ENCODE measurements at places on chromosomes 2 and 18. TPM values are rescaled to one million over a fixed set of nuclear protein-coding genes. Genes with fewer than 3 reads are reported as not detected.

DNA sequence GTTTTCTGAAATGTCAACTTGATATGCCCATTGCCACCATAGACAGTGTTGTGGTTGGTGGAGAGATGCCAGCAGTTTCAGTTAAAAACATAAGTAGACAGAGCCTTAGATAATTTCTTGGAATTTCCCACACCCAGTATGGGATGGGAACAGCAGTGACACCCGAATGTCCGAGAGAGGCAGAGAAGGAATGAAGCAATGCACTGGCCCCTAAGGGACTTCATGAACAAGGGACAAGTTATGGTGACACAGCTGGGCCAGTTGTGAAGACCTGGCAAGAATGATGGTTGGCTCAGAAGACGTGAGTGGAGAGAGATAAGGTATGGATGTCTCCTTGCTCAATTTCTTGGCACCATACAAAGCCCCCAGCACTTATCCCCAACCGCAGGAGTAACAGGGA, 165.2 kb upstream of the APCDD1 start:
- DNase-seq: no peak

DNA sequence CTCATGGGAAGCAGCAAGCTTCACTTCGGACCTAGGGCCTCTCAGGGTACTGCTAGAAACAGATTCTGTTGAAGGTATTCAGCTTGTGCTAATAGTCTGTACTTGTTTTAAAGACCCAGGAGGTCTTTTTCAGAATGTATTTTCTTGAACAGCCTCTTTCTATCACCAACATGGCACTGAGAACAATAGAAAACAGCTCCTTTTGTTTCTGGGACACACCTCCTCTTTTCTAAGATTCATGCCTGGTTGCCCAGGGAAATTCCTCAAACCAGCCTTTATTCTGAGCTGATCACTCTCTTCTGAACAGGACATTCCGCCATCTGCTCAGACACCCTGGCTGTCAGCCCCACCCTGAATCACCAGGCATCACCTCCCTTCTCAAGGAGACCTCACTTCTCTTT, 389.6 kb downstream of the TGIF1 start:
- DNase-seq: no peak

DNA sequence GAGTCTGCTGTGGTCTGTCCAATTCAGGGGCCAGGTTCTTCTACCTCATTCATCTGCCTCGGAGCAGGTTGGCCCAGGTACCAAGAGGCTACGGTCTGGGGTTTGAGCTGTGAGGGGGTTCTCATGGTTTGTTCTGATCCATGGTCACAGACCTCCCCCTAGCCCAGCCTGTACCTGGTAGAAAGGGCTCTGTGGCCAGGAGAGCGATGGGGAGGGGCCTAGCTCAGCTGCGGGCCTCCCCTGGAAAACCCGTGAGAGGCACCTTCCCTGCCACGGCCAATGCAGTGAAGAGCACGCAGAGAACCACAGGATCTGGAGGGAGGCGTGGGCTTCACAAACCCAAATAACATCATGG, 19.6 kb upstream of the ALLC start:
- no peak for DNase-seq

DNA sequence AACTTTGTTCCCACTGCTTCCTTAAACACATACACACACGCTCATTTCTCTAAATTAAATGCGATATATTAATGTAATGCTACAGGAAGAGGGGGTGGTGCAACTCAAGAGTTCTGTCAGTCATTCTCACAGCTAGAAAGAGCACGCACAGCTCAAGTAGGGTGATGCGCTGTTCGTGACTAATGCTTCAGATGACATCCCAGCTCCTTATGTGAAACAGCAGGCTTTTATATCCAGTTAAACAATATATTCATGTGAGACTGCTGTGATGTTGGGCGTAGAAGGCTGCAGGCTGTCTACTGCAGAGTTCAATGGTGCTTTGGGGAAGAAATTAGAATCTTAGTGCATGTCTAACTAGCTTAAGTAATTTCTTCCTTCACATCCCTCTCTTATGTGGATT, 912.6 kb upstream of the FSHR start:
- DNase-seq: no peak

DNA sequence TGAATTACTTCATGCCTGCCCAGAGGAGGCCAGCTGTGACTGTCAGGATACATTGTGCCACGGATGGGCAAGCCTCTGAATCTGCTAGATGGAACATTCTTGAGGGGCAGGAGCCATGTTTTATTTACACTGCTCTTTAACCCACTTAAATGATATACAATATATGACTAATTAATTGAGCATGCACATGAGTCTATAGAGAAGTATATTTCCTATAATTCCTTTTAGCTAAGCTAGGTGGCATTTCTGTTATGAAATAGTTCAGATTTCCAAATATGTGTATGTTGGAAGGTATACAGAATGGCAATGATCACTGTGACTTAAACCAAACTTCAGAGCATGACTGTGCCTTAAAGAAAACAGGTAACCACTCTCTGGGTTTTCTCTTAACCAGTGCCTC, 131.7 kb downstream of the RAB3GAP1 start:
- DNase-seq: no peak

DNA sequence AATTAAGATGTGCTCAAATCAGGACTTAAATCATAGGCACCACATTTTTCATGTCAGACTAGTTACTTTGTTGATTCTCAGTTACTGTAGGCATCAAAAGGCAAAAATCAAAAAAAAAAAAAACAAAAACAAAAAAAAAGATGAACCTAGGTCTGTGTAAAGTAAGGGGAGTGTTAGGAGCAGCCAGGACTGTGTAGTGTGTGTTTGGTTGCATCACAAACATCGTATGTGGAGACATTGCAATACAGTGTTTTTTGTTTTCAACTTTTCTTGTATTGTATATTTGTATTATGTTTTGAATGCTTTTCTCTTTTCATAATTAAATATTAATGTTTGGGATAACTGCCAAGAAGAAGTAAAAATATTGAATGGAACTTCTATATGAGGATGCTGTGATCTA, 82.1 kb downstream of the ACSL3 start:
- no peak for DNase-seq

DNA sequence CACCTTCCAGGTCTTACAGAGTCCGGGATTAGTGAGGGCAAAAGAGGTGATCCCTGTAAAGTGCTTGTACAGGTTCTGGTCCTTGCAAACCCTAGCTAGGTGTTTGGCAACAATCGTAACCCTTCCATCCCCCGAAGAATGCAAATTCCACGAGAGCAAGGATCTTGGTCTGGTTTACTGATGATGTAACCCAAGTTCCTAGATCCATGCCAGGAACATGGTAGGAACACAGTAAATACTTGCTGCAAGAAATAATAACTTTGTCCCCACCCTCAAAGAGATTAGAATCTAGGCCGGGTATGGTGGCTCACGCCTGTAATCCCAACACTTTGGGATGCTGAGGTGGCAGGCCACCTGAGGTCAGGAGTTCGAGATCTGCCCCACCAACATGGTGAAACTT, 6.8 kb upstream of the NEU2 start:
- no peak for DNase-seq

DNA sequence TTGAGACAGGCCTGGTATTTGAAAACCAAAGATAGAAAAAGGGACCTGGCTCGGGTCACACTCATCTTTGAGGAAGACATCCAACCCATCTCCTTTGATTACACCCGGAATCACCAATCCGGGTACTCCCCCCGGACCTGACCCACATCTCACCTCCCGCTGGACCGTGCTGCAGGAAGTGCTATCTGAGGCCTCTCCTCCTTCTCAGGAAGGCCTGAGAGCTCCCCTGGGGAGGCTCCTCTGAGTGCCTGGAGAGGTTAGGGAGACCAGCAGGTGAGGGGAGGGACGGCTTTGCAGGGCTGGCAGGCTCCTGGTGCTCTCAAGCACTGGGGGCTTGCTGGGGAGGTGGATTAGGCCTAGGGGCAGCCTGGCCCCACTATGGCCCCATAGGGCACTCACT, 170.9 kb downstream of the ACKR3 start:
- DNase-seq: no peak

DNA sequence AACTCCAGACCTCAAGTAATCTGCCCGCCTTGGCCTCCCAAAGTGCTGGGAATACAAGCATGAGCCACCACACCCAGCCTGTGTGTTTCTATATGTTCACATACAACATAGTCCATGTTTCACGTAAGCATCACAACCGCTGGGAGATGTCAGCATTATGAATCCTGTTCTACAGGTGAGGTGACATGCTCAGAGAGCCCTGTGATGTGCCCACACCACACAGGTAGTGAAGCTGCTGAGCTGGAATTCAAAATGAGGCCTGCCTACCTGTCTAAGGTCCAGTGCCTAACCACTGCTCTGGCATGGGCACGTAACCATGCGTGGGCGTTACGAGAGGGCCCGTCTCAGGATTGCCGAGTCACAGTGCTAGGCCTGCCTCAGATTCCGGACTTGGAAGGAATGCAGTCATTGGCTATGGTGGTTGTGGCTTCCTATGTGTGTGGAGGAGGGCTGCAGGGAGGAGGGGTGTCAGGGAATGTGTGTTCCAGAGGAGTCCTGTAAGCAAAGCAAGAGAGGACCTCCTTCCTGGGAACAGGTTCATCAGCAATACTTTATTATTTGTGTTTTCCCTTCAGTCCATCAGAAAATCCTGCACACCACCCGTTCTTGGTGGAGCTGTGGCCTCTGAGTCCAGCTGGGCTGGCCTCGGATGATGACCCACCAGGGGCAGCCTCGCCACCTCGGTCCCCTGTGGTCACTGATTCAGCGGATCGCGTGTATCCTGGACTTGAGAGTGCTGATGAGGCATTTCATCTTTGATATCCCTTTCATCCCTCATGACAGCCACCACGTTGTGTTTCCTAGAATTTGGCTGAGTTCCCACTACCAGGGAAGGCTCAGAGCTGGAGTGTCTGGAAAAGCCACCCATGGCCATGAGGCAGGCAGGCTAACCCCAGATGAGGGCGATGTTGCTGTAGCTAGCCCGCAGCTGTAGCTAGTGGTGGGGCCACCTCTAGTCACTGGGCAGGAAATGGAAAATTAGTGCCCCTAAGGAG, 31.1 kb downstream of the HK2 start:
- DNase-seq: no peak

DNA sequence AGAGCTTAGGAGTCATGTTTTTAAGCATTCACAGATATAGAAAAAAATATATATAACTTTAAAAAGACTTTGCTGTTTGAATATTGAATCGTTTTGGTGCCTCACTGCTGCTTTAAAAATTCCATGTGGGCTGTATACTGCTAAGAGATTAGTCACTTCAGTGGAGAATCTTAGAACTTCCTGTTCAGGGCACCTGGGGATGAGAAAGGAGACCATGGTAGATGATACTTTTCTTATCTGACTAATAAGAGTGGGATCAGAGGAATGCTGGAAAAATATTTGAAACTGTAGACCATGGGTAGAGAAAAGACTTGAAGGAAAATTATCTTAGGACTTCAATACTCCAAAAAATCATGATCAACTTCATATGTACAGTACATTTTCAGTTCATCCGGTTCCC, 442.2 kb upstream of the SETBP1 start:
- DNase-seq: no peak

- DNase-seq: no peak
These were observed 77.4 kb upstream of the GPC1 start for GRCh38 chr2:240358080-240358479.

DNA sequence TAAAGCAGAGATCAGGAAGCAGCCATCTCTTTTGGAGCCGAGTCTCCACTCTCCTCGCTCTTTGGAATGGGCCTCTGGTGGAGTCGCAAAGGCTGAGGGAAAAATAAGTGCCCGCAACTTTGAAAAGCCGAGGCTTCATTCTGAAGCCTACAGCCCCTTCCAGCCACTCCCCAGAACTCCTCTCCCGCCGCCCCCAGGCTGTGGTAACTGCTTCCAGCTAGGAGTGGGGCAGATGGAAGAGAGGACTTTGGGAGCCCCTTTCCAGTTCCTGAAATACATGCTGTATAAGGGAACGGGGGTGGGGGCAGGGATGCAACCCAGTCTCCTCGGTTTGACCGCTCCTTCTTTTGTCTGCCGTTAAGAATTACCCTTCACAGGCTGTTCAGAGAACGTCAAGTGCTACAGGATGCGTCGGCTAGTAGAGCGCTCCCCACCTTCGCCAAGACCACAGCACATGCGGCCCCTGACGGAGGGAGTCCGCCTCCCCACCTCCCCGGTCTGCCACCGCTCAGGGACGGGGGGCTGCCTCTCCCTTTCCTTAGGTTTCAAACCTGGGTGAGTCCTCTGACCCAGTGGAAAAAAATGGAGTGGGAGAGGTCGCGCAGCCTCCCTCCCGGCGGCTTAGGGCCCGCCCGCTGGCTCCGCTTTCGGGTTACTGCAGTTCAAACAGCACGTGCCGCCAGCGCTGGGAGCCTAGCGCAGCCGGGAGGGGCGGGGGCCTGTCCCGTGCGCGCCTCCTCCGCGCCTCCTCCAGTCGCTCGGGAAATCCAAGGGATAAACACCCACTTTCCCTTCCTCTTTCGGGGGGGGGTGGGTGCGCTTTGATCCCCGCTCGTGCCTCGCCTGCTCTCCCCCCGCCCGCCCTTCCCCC, 4.9 kb downstream of the CYP26B1 start:
- DNase-seq: no peak

GRCh38 chr2:119753041-119753929, 6.4 kb upstream of the PTPN4 start:
- no peak for DNase-seq

- no peak for DNase-seq
These were observed 149.9 kb downstream of the SETBP1 start for GRCh38 chr18:44830581-44830980.

GRCh38 chr2:234275515-234275914, 221.4 kb downstream of the ARL4C start:
- DNase-seq: no peak

GRCh38 chr2:216857131-216857550, 2.7 kb downstream of the TNP1 start:
- no peak for DNase-seq

DNA sequence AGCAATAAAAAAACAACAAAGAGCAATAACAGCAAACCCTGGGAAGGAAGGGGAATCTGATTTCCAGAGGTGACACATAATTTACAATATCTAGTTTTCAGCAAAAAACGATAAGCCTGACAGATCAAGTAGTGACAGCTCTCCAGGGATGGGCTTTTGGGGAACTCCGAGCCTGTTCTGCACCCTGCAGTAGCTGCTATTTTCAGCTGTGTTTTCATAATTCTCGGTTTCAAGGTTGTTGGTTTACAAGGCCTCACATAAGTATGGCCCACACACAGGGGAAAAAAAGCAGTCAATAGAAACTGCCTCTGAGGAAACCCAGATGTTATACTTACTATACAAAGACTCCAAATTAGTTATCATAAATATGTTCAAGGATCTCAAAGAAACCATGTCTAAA, 67.7 kb upstream of the CTLA4 start:
- DNase-seq: no peak

- no peak for DNase-seq
These were observed 47.9 kb downstream of the SOX11 start for GRCh38 chr2:5740053-5740452.

The CD302 gene
- total RNA-seq: 3.1 TPM

The TMEM200C gene
- 11.2 TPM for total RNA-seq

The IL36B gene
- not detected for total RNA-seq

The ACVR2A gene
- 31.3 TPM for total RNA-seq

The KCNE4 gene
- 9.2 TPM for total RNA-seq

The CDH19 gene
- not detected for total RNA-seq

The MBD1 gene
- total RNA-seq: 88.2 TPM

The SERPINB2 gene
- 1.00 TPM for total RNA-seq

Measured in mesothelial cell of epicardium (in vitro differentiated cells).